CD4-positive, alpha-beta T cell treated with Interleukin-10 for 1 hour (primary cell): ENCODE measurements at places on chromosomes 2 and 18.
A peak's percentile ranks its signal among the peaks of the same experiment; 100 is the strongest.

DNA sequence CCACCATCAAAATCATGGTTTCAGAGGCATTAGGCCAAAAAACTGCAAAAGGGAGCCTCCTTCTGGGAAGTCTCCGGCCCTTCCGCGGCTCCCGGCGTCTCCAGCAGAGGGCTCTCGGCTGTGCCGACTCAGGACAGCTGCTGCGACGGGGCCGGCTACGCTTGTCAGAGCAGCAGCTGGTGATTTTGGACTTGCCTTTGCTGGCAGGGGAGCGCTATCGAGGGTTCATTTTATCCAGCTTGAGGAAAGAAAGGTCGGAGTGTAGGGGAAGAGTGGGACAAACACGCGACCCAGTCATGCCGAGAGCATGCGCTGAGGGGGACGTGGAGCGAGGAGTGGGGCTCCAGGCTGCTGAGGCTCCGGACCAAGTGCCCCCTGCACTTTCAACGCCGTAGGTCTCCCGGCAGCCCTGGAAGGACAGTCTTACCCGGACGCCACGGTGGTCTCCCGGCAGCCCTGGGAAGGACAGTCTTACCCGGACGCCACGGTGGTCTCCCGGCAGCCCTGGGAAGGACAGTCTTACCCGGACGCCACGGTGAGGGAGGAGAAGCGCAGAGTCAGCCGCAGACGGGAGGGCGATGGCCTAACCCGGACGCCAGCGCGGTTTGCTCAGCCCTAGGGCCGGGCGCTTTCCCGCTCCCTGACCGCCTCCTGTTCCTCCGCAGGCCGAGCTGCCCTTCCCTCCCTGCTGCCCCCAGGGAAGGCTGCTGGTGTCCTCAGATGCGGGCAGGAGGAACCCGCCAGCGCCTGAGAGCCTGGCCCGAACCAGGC lies 21.7 kb downstream of the DDX18 start:
- peak; percentile 41 for DNase-seq

DNA sequence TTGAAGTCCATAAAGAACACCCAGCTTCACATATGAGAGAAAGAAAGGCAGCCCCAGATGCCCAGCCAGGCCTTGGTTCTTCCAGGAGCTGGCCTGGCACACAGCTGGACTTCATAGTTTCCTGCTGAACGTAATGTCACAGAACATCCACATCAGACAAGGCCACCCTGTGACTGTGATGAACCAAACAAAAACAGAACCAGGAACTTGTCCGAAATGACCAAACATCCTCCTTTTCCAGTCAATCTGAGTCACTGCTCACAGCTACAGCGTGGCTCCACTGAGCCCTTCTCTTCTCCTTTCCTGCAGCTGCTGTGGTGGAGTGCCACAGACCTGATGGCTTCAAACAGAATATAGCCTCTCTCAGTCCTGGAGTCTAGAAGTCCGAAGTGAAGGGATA lies 45.4 kb upstream of the PAPOLG start:
- DNase-seq, result no peak

GRCh38 chr2:158232476-158232875 lies 130.8 kb downstream of the UPP2 start:
- no peak for DNase-seq

GRCh38 chr2:219228911-219229304 lies 528 bp downstream of the ATG9A start:
- no peak for DNase-seq

- no peak for DNase-seq
Measured at GRCh38 chr2:140270224-140270623, 1490.0 kb upstream of the NXPH2 start.

GRCh38 chr2:239015901-239016675 lies 168.2 kb downstream of the TWIST2 start:
- no peak for DNase-seq

DNA sequence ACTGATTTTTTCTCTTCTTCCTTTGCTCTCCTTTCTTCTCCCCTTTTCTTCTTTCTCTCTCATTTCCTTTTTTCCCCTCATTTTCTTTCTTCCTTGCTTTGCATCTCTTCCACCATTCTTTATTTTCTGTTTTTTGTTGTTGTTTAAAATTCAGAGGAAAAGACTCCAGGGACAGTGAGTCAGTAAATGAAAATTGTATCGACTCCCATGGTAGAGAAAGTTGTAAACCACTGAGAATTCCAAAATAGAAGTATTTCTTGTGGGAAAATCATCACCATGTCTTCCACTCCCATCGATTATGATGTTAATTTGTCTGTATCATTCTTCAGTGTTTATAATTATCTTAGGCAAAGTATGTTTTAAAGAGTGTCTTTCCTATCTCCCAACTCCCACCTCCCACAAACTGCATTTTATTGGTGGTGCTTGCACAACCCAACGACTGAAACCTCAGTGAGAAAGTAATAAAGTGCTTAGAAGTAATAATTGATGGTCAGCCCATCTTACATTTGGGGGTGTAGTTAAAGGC lies 134.3 kb downstream of the IRS1 start:
- no peak for DNase-seq

- DNase-seq, result no peak
Measured at GRCh38 chr2:241000831-241001321, 2.5 kb downstream of the SNED1 start.

GRCh38 chr2:32838418-32838817 lies 108.3 kb upstream of the LTBP1 start:
- DNase-seq, result no peak

DNA sequence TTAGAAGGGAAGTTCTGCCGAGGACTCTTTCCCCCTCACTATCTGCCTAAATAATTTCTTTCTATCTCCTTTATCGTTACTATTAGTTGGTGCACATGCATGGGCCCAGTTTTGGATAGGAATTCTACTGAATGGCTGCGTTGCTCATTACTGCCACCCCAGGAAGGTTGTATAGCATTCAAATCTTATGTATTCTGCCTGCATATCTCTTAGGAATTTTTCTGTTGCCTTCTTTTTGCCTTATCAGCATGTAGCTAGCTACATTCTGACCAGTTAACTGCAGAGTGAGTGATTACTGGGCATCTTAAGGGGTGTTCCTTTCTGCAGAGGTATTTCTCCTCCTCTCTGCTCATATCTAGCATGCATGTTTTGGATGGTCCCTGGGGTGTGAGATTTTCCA lies 239.6 kb downstream of the TDRD15 start:
- DNase-seq, result no peak

GRCh38 chr2:191001624-191002023 lies 12.3 kb downstream of the STAT1 start:
- DNase-seq, result no peak

DNA sequence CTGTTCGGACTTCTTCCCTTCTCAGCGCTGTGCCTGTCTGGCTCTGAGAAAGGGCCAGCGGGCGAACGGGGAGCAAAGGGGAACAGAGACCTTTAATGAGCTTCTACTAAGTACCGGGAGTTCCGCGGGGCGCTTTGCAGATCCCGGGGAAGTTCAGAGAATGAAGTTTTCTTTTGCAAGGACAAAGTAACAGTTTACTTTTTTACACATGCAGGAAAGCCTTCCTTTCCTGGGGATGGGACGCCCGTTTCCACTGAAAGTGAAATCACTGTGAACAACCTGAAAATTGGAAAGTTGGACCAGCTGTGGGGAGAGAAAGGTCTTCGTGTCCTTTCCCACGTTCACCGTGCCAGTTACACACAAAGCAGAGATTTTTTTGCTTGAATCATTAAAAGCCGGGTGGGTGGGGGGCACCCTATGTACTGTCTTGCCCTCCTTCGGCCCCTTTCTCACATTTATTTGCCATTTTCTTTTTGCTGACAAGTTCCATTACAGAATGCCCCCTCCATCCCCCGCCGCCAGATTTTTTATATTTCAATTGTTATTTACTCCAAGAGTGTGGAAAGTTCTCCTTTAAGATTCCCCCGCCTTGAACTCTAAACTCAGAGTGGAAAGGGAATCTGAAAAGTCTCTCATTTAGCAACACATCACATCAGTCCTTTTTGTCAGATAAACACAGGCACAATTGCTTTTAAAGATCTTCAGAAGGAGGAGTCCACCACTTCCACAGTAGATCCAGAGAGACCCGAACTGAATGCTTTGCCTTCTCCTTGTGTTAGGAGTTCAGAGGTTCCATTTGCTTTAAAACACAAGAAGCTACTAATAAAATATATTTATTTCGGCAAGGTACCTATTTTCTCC lies 1.1 kb upstream of the FN1 start:
- no peak for DNase-seq

GRCh38 chr2:240466579-240467148 lies 31.2 kb downstream of the GPC1 start:
- no peak for DNase-seq

DNA sequence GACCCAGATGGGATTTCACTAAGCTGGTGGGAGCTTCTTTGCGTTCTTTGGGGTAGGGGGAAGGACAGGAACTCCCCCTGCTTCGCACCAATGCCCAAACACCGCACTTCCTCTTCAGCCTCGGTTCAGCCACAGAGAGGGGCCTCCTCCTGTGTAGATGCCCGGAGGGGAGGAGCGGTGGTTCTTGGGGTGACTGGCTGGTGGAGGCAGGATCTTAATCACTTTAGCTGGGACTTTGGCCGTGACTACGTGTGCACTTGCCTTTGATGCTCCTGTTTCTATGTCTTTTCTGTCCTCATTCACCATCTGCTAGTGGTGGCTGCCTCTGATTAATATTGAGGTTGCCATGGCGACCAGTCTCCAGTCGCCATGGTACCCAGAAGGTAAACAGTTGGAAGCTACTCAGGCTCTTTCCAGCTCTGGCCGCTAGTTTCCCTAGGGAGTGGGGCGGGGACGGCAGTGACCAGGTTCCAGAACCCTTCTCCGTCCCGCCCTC lies 1.9 kb downstream of the CNGA3 start:
- DNase-seq, result no peak

DNA sequence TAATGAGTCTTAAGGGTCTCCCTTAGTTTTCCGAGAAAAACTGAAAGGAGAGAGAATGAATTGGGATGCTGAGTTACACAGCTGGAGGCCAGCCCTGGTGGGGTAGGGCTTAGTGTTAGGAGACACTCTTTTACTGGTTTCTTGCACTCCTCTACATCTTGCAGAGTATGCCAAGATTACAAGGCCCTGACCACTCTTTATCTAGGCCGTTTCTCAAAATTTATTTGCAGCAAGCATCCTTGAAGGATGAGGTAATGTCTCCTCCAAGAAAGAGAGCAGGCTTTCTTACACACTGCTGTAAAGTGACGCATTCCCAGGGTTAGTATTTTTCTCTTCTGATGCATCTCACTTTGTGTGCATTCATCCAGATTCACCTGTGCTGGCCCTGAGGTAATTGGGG lies 166.2 kb downstream of the TDRD15 start:
- DNase-seq, result no peak

DNA sequence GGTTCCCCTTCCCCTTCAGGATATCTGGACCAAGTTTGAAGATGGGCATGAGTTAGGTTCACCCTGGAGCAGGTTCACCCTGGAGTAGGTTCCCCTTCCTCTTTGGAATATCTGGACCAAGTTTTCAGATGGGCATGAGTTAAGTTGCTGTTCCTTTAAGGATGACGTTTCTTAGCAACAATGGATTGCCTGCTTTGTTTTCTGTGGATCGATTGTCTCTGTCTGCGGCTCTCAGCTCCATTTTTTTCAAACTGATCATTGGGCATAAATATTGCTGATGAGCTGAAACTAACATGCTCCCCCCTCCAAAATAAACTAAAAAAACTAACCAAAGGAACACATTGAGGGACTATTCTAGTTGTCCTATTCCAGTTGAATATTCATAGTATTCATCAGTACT lies 149.5 kb downstream of the SPP2 start:
- no peak for DNase-seq

DNA sequence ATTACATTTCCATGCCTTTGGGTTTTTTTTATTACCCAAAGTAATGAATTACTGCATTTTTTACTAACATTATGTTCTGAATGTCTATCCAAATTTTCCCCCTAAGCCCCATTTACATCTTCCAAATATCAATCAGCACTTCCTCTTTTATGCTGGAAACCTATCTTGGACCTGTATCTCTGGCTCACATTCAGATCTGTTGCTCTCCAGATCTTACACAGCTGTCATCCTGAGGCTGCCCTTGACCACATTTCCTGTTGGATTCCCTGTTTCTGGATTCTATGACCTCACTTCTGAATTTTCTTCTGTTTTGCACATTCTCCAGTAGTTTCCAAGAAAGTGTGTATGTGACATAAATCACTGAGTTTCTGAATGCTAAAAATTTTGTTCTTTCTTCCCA lies 146.7 kb downstream of the PDE1A start:
- no peak for DNase-seq

GRCh38 chr2:51791496-51791895 lies 759.6 kb upstream of the NRXN1 start:
- DNase-seq, result no peak

DNA sequence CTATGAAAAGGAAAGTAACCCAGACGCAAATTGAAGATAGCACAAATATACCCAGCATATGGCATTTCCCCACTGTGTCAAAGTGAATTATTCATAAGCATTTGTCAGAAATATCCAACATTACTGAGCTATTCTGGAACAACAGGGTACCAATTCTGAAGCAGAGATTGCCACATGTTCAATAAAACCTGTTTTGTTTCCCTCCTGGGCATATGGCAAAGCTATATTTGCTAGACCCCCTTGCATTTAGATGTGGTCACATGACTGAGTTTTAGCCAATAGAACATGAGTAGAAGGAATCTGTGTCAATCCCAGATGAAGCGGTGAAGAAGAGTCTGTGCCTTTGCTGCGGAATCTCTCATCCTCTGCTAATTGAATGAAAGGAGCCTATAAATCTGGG lies 296.4 kb upstream of the DLGAP1 start:
- DNase-seq, result no peak

- no peak for DNase-seq
Measured at GRCh38 chr2:106970471-106971261, 84.7 kb upstream of the ST6GAL2 start.

- DNase-seq, result no peak
Measured at GRCh38 chr2:174985614-174986013, 19.6 kb downstream of the CHN1 start.

DNA sequence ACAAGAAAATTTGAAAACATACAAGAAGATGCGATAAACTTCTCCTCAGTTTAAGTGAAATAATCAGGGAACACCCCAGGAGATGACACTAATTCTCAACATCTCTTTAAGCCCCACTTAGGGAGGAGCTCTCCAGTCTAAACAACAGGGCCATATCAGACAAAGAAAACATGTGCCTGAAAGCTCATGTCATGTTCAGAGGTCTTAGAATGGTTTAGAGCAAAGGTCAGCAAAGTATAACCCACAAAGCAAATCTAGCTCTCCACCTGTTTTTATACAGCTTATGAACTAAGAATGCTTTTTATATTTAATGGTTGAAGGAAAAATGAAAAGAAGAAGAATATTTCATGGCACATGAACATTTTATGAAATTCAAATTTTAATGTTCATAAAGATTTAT lies 155.6 kb upstream of the NOL4 start:
- no peak for DNase-seq

DNA sequence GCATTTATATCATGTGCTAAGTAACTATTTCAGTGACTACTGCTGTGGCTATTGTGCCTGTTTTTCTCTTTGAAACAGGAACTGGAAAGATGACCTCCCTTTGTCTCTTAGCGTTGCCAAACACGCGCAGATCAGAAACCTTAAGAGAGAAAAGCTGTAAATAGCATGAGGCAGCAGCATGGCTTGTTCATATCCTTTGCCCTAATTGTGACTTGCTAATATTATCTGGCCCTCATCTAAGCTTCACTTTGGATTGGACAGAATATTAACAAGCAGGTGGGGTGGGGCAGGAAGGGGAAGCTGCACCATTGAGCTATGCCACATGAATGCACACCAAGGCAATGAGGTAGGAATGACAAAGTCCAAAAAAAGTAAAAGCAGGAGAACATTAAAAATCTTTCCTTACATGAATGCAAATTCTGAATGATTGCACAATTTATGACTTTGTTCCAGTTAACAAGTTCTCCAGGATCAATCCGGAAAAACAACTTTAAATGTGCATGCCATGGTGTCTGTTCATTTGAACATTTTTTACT lies 128.4 kb downstream of the IRS1 start:
- no peak for DNase-seq

- no peak for DNase-seq
Measured at GRCh38 chr18:58484989-58485981, 143.6 kb downstream of the ALPK2 start.
